ENCODE measurements at places on chromosomes 7 and 10.
A peak's percentile ranks its signal among the peaks of the same experiment; 100 is the strongest.

GRCh38 chr7:99843808-99844207 lies 16.0 kb downstream of the CYP3A43 start:
- no peak for DNase-seq

DNA sequence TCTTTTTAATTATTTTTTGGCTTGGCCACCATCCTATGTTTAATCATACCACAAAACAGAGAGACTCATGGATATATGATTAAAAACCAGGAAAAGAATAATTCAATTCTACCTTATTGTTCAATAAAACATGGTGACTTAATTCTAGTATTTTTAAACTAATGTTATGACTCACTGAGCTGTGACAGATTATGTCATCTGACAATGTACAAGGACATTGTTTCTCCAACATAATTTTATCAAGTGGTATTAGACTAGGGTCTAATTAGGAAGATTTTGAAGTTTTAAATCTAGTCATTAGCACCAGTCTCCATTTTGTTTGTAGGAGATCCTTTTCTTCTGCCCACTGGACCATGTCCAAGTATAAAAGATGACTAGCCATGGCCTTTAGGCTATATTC lies 199.3 kb upstream of the MDFIC start:
- DNase-seq = no peak

- DNase-seq = no peak
These were observed 19.7 kb downstream of the FOXL3 start for GRCh38 chr7:309586-310228.

GRCh38 chr10:6173203-6173602 lies 29.5 kb upstream of the PFKFB3 start:
- DNase-seq = no peak

GRCh38 chr7:6147627-6148026 lies 116.5 kb downstream of the ANKRD61 start:
- DNase-seq = no peak

GRCh38 chr7:155506854-155507337 lies 39.5 kb downstream of the CNPY1 start:
- no peak for DNase-seq

GRCh38 chr7:32533276-32534029 lies 38.2 kb downstream of the AVL9 start:
- no peak for DNase-seq

DNA sequence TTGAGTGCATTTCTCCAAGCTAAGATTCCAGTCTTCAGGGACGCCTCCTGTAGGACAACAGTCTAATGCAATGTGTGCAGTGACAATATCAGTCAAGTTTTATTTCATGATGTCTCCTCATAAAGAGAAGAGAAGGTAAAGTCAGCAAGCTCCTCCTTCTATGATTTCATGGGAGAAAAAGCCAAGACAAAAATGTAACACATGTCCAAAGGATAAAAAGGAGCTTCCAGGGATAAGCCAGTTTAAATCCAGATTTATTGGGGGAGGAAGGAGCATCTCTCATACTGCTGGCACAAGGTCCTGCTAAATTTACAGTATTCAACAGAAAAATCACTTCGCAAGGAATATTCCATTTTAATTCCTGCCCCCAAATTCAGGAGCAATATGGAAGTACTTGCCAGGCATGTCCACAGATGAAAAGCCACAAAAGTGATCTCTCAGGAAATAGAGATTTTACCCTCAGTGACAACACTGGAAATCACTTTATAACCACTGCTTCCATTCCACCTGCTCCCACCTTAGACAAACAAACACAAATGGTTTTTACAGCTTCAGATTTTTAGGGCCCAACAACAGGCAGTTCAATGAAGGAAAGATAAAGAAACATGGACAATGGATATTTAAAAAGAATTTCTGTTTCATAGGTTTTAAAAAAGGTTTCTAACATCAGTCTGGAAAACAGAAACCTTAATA lies 677.5 kb upstream of the C7orf33 start:
- no peak for DNase-seq

DNA sequence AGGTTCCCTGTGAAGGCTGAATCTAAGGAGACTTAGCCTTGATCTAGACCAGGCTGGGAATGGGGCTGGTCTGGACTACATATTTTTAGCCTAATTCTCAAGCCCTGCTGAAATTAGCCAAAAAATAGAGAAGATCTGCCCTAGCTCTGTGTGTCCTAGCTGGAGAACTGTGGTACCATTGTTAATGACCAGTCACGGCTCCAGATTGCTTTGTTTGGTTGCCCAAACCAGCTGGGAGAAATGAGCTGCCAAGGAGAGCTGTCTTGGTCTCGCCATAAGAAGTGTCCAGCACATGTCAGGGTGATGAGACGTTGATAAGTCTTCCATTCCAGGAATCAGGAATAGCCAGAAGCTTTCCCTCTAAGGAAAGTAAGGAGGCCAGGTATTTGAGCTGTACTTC lies 20.7 kb downstream of the GBX1 start:
- no peak for DNase-seq

DNA sequence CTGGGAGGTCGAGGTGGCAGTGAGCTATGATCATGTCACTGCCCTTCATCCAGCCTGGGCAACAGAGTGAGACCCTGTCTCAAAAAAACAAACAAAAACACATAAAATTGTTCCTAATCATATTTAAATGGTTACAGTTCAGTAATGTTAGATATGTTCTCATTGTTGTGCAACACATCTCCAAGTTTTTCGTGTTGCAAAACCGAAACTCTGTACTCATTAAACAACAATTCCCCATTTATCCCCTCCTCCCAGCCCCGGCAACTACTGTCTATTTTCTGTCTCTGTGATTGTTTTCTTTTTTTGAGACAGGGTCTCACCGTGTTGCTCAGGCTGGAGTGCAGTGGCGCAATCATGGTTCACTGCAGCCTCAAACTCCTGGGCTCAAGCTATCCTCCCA lies 16.1 kb upstream of the PRXL2A start:
- no peak for DNase-seq

DNA sequence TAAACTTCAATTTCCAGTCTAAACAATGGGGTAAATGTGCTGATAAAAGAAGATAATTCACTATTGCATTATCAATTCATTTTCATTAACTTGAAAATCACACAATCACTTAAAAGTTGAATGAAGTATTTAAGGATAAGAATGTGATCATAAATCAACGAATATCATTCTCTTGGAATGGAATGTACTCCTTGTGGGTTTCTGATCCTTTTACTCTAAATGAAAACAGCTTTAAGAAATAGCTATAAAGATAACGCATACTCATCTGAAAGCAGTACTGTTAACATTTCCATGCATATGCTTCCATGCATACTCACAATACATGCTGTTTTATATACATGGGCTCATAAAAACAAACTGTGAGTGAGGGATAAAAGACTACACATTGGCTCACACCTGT lies 108.8 kb downstream of the ATE1 start:
- DNase-seq = no peak

DNA sequence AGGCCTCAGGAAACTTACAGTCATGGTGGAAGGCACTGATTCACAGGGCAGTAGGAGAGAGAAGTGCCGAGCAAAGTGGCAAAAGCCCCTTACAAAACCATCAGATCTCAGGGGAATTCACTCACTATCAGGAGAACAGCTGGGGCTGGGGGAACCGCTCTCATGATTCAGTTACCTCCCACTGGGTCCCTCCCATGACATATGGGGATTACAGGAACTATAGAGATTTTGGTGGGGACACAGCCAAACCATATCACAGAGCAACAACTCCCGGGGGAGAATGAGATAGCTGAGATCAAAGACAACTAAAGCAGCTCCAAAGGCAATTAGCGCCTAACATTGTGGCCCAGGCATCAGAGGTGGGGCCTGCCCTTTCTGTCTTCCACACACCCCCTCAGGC lies 85.4 kb upstream of the VOPP1 start:
- no peak for DNase-seq

DNA sequence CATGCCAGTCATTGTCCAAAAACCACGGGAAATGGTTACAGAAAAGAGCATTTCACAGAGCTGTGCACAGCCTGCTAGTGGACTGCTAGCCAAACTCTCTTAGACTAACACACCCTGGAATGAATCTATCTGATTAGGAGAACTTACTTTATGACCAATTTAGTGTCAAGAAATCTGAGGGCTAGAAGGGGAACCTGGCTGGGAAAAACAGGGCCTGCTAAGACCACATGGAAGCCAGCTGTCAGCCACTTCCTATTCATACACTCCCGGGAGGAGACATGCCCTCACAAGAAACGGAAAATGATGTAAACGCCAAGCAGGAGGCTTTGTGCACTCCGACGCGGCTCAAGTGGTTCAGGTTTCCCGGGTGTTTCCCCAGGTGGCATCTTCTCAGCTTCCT lies 54.8 kb downstream of the MPP7 start:
- DNase-seq = no peak

DNA sequence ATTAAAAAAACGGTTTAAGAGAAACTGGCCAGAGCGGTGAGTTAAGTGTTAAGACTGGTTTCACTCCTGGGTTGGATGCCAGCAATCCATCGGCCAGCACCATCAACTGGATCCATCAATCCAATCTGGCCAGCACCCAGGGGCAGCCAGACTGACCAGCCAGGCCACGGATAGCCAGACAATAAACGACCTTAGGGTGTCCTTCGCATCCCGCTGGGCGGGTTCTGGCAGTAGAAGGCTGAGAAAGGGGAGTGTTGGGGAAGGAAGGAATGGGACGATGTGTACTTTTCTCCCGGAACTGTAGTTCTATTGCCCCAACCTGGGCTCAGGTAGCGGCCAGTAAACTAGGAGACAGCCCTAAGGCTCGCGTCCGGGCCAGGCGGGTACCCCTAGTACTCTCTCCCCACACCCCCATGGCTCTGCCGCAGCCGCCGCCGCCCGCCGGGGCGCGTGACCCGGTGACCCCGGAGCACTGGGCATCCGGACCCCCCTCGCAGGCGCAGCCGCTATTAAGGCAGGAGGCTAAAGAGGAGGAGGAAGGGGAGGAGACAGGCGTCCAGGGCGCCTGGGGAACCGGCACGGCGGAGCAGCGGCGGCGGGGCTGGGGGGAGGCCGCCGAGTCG lies at the start of gene CASD1:
CASD1 (plus strand) TSS at position 546 of the 623 bp plus-strand sequence. CDS start 276 bp downstream, outside the sequence.
- peak; percentile 40 for DNase-seq

GRCh38 chr7:106281585-106282318 lies 3.0 kb downstream of the NAMPT start:
- no peak for DNase-seq

- DNase-seq = no peak
These were observed 179.4 kb downstream of the CACNA2D1 start for GRCh38 chr7:82263920-82264782.

GRCh38 chr7:114554781-114555537 lies 140.3 kb downstream of the FOXP2 start:
- no peak for DNase-seq

GRCh38 chr10:1434912-1435692 lies 302.2 kb downstream of the ADARB2 start:
- no peak for DNase-seq

GRCh38 chr7:78017591-78018100 lies 219.1 kb downstream of the PHTF2 start:
- no peak for DNase-seq

- no peak for DNase-seq
These were observed 427.0 kb upstream of the VSTM2A start for GRCh38 chr7:54115028-54115763.

GRCh38 chr7:130420943-130421578 lies 19.8 kb downstream of the CEP41 start:
- DNase-seq = no peak

- no peak for DNase-seq
These were observed 152.5 kb downstream of the AKR1D1 start for GRCh38 chr7:138228769-138229168.

GRCh38 chr10:104574427-104574826 lies 66.7 kb upstream of the SORCS3 start:
- DNase-seq = no peak
